ENCODE measurements at places on chromosomes 2 and 18.

DNA sequence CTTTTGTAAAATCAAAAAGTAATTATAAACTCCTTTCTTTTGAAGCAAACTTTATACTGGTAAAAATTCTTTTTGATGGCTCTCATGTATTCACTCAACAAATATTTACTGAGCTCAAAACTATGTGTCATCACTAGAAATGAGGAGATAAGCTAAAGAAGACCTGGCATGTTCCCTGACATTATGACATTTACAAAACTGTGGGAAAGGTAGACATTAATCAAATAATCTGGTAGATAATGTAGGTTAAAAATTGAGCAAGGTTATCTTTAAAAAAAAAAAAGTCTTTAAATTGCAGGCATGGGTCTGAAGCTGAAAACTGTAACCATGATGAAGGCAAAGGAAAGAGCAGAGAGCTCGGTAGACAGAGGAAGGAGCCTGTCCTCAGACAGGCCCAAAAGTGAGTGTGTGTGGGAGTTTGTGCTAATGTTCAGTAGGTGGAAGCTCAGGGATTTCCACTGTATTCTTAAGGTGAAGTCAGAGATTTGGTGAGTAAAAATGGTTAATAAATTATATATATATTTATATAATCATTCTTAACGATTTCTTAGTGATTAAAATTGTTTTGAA, 612.9 kb downstream of the LRP1B start:
- peak overlapping the region; percentile 3 for H3K27ac ChIP-seq
- peaks cover 1% of the 10 kb centered on the region for H3K4me1 ChIP-seq
- DNase-seq: no peak
- H3K27me3 ChIP-seq: no peaks in the 10 kb centered on the region
- no peaks in the 10 kb centered on the region for H3K36me3 ChIP-seq

DNA sequence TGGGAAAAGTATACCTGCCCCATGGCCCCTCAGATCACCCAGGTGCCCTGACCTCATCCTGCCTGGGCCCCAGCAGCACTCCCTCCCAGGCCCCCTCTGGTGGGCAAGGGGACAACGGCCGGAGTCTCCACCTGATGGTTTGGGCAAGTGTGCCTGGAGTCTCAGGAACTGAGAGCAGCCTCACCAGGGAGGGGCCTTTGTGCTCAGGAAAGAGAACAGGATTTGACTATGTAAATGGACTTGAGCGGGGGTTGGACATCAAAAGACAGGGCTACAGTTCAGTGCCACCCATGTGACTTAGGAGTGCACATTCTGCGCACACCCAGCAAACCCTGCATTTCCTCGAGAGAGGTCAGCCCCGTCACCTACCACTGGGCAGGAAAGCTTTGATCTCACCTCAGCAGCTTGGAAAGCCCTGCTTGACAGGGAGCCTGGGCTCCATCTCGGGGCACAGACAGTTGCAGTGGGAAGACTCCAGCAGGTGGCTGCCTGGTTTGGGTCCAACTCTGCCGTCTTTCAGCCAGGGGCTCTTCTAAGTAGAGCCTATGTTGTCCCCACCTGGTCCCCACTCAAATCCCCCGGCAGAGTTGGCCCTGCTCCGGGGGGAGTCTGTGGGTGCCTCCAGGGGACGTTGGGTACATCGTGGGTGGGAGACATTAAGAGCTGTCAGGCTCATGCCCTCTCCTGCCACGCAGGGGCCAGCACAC, 3.3 kb downstream of the INPP5D start:
- H3K36me3 ChIP-seq: no peaks in the 10 kb centered on the region
- no peak for DNase-seq
- H3K4me1 ChIP-seq: peaks cover 7% of the 10 kb centered on the region
- H3K27me3 ChIP-seq: peaks cover under 1% of the 10 kb centered on the region

GRCh38 chr18:42032447-42032846, 77.4 kb downstream of the PIK3C3 start:
- H3K36me3 ChIP-seq: peaks cover 7% of the 10 kb centered on the region
- DNase-seq: no peak
- H3K4me3 ChIP-seq: no peak overlapping the region
- no peak overlapping the region for H3K27ac ChIP-seq

DNA sequence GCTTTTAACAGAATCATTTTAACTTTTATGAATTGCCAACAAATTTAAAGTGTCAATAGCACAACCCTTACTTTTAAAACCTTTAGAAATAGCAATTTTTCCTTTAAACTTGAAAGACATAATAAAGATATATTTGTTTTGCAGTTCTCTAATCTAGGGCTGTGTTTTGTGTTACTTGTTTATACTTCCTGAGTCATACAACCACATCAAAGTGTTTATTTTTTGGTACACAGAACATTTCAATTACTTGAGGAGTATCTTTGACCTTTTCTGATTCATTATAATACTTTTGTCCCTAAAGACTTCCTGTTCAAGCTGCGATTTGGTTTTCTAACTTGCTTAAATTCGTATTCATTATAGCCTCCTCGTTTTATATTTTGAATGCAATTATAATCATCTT, 21.8 kb downstream of the TYW5 start:
- no peak overlapping the region for H3K4me3 ChIP-seq
- DNase-seq: no peak
- no peak overlapping the region for H3K27ac ChIP-seq
- H3K27me3 ChIP-seq: no peaks in the 10 kb centered on the region
- peaks cover 14% of the 10 kb centered on the region for H3K36me3 ChIP-seq
- peaks cover 8% of the 10 kb centered on the region for H3K4me1 ChIP-seq

DNA sequence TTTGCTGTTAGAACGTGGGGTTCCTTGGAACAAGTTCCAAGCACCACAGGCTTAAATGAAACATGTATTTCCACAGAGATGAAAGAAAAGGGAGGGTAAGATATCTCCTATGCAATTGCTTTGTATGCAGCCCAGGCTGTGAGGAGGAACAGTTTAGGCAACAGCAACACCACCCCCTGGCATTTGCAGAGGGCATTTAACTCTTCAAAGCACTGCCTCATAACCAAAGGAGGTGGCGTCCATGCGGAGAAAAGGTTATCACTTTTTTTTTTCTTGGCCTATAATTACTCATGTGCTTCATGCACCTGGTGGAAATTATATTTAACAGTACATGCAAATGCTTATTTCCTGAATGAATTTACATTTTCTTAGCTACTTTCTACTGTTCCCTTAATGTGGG, 286.0 kb downstream of the LPIN1 start:
- no peak overlapping the region for H3K4me3 ChIP-seq
- peaks cover 7% of the 10 kb centered on the region for H3K4me1 ChIP-seq
- H3K27me3 ChIP-seq: no peaks in the 10 kb centered on the region

DNA sequence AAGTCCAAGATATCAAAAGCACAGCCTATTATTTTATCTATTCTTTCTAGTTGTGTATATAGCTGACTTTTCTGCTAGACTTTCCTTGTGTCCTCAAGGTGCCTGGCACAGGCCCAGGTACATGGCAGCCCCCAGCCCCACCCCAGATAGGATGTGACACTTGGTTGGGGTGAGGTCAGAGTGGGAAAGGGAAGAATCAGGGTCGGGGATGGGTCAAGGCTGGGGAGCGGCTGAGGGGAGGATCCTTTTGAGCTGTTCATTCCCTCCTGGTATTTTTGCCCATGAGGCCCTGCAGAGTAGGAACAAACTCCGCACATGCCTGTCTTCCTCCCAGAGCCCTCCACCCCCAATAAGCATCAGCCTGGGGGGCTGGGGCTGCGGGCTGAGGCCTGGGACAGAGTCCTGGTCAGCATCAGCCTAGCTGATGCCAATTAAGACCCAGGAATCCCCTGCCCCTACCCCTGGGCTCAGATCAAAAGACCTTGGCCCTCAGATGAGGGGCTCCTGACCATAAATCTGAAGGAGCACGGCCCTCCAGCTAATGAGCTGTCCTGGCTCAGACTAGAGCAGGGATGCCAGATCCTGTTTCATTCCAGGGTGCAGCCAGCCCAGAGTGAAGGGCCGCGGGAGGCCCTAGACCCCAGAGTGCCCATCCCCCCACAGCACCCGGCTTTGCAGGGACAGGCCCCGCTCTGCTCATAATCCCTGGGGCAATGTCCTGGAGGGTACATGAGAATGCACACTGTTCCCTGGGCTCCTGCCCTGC, 85.3 kb downstream of the SDC1 start:
- no peaks in the 10 kb centered on the region for H3K36me3 ChIP-seq
- no peak overlapping the region for H3K27ac ChIP-seq
- no peak for DNase-seq
- no peak overlapping the region for H3K4me3 ChIP-seq

DNA sequence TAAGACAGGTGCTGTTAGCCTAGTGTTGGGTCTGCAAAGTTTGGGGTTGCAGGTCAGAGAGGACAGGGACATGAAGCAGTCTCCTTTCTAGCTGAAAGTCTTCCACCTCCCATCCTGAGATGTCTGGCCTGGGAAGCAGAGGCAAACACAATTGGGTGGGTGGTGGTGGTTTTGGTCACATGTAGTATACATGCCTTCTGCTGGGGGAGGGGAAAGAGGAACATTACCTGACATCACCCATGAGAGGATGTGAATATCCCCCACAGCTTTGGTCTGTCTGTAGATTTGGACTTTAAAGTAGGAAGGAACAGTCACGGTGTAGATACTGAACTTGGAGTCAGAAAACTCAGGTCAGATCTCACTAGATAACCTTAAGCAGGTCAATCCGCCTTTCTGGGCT, 4.6 kb upstream of the DNAJC5G start:
- no peak for DNase-seq
- H3K4me3 ChIP-seq: no peak overlapping the region
- H3K36me3 ChIP-seq: no peaks in the 10 kb centered on the region

DNA sequence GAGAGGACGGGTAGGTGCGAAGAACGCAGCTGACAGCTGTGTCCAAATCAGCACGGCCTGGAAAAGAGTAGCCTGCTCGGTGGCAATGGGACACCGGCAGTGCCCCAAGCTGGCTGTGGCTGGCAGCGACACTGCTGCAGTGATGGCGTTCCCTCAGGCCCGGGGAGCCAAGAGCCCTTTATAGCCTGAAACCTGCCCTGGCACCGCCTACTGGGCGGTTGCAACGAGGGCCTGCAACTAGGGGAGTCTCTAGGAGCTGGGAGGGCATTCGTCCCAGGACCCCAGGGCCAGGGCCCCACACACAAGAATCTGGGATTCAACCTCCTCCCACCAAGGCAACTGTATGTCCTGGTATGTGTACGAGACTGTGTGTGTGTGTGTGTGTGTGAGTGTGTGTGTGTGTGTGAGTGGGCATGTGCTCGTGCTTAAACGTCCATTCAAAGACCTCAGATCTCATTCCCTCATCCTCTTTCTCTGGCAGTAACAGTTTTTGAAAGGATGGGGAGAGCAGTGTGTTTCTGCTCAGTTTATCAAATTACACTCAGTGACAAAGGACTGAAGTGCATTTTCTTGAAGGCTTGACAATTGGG, 6.8 kb upstream of the CYP26B1 start:
- H3K36me3 ChIP-seq: no peaks in the 10 kb centered on the region
- no peak overlapping the region for H3K4me3 ChIP-seq
- peaks cover 19% of the 10 kb centered on the region for H3K4me1 ChIP-seq
- DNase-seq: no peak

GRCh38 chr2:20365249-20365817, 14.7 kb upstream of the PUM2 start:
- no peak overlapping the region for H3K27ac ChIP-seq
- H3K4me1 ChIP-seq: no peaks in the 10 kb centered on the region
- H3K4me3 ChIP-seq: no peak overlapping the region
- H3K27me3 ChIP-seq: no peaks in the 10 kb centered on the region
- no peak for DNase-seq

All from progenitor cell of endocrine pancreas (in vitro differentiated cells).